ENCODE measurements at places on chromosomes 6 and 20.

DNA sequence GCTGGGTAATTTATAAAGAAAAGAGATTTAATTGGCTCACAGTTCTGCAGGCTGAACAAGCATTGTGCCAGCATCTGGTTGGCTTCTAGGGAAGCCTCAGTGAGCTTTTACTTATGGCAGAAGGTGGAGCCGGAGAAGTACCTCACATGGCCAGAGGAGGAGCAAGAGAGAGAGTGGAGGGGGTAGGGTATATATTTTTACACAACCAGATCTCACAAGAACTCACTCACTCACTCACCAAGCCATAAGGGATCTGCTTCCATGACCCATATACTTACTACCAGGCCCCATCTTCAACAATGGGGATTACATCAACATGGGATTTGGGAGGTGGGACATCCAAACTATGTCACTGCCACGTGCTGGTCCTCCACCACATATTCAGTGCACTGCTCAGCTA is 152.6 kb upstream of the PRND start:
- DNase-seq = no peak

GRCh38 chr6:91970700-91971099 is 1383.8 kb upstream of the MAP3K7 start:
- DNase-seq = no peak

DNA sequence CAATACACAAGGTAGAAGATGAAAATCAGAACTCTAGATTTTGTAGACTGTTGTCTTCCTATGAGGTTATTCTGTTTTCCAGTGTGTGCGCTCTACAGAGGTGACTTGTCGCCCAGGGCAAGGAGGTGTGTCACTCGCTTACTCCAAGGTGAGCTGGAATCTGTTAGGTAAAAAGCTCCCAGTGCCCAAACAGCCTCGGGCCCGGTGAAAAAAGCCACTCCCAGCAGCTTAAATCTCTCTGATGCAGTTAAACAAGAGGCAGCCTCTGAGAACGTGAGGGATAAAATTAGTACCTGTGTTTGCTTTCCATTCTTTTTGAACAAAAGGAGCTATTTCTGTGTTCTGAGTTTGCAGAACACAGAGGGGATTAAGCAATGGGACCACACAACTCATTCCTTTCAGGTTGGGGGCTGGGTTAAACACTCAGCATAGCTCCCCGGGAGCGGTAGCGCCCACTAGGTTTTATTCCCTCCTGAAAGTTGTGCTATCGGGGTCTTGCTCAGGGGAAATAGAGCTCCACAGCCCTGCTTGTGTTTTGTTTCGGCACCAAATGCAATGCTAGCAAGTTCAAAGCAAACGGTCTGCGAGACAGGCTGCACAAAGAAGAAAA is 181.2 kb downstream of the FOXA2 start:
- DNase-seq = no peak

DNA sequence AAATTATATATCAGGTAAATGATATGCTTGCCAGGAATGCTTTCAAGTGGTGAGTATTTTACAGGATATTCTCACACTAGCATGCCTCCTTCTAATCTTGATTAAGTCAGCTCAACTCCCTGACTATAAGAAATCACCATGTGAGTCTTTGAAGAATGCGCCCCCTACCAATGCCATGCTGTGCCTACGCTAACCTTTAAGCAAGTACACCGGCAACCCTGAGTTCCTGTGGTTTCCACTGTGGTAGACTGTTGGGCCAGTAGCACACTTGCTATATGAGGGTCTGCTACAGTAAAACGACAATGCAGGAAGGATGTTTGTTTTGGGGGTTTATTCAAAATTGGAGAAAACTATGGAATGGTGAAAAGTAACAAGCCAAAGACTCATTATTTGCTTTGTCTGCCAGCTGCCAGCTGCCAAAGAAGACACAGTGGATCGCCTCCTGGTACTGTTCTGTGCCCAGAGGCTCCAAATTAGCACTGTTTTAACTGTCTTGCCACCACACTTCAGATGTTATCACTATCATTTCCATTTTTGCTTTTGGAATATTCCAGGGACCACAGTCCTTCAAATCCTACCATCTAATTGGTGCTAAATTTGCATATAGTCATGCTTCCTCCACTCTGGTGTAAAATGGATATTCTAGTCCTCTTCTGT is 333.5 kb downstream of the RNGTT start:
- DNase-seq = no peak

- DNase-seq = peak; percentile 1
These were observed 113.0 kb downstream of the MANEA start for GRCh38 chr6:95690328-95690727.

GRCh38 chr6:41464481-41464880 is 81.7 kb upstream of the FOXP4 start:
- DNase-seq = no peak

GRCh38 chr6:149988550-149989346 is 25.0 kb downstream of the ULBP1 start:
- no peak for DNase-seq

- no peak for DNase-seq
These were observed 21.9 kb upstream of the CCN6 start for GRCh38 chr6:112031960-112032359.

DNA sequence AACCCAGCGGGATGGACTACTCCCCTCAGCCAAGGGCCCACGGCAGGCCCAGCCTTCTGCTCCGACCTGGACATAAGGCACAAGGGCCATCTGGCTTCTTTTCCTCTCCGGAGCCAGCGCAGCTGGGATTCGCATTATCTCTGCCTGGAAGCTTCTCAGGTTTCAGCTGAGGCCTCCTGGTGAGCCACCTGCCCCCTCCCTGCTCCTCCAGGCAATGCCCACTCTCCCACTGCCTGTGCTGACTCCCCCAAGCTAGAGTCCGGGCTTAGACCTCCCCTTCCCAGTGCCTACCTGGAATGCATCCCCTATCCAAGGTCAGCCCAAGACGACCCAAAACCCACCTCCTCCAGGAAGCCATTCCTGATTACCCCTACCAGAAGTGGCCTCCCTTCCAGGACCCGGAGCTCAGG is 60.7 kb downstream of the EZR start:
- DNase-seq = no peak

GRCh38 chr6:95795927-95796326 is 218.6 kb downstream of the MANEA start:
- no peak for DNase-seq

DNA sequence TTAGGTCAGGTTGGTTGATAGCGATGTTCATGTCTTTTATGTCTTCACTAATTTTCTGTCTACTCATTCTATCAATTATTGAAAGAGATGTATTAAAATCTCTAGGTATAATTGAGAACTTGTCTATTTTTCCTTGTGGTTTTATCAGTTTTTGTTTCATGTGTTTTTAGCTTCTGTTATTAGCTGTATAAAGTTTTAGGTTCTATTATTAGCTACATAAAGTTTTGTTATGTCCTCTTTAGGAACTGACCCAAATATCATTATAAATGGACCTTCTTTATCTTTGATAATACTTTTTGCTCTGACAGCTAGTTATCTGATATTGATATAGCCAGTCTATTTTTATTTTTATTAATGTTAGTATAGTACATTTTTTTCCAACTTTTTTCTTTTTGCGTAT is 92.4 kb upstream of the TMEM170B start:
- DNase-seq = no peak

DNA sequence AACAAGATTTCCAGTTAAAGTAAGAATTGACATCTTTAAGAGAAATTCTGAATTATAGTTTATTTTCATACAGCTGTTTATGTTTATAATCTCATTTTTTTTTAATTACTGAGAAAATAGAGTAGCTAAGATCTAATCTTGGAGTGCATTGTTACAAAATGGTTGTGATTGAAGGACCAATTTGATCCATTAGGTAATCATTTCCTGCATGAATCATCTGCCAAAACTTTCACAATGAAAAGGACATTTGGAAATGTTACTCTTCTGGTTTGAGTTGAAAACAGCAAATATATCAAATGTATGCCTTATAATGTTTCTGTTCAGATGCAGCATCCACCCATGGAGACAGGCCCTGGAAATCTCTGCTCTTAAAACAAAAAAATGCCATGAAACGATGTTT is 19.0 kb downstream of the TUBB2A start:
- DNase-seq = peak; percentile 75

DNA sequence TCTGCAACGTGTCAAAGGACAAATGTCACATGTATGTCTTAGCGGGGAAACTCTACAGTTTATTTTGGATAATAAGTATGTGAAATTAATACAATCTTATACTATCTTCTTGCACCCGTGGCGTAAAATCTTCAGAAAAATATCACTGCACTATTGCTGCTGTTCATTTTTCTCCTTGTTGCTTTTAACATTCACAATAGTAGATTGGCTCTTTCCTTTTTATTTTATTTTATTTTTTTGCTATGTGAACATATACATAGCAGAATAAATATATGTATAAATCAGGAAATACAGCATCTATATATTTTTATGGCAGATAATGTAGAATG is 15.4 kb downstream of the GPR31 start:
- DNase-seq = no peak

Measured in inflammatory macrophage treated with lipopolysaccharide for 4 hours (primary cell).